ENCODE measurements at places on chromosomes 11 and 22.

GRCh38 chr11:124898711-124899110, 1.0 kb upstream of the ROBO4 start:
- DNase-seq: peak; percentile 86

GRCh38 chr11:17275400-17276235, 921 bp upstream of the NUCB2 start:
- DNase-seq: no peak

DNA sequence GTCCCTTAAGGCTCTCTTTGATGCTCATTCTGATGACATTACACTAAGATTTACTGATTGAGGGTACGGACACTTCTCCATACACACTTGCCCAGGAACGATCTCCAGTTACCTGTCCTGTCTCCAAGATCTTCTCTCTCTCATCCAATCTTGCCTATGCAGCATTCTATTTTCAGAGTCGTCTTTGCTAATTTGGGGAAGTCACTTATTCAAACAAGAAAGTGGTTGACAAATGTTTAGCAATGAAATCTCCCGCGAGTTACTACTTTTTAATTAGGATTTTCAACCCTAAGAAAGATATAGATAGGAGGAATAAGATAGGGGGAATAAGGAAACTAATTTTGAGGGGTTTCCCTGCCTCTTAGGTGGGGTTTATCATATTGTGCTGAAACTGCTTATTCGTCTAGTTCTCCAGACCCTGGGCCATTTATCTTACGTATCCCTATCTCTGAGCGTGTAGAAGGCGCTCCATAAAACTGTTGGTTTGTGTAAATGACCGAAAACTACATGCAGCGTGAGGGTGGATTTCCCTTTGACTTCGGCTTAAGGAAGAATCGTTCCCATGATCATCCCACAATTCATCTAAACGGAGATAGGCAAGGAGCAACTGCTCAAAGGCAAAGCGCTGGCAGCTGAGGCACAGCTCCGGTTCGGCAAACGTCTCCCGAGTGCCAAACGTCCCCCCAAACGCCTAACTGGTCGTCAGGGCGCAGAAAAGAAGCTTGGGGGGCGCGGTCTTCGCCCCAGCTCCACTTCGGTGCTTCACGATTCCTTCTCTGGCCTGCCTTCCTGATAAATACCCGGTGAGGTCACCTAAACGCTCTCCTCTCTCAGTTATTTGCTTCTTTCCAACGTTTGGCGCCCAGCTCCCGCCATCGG, 804 bp downstream of the APIP start:
- no peak for DNase-seq

- no peak for DNase-seq
These were observed 30.9 kb downstream of the DEUP1 start for GRCh38 chr11:93361435-93361834.

- DNase-seq: no peak
These were observed 11.8 kb downstream of the NAP1L4 start for GRCh38 chr11:2980168-2980840.

- no peak for DNase-seq
These were observed 16.0 kb downstream of the CELF1 start for GRCh38 chr11:47536915-47537314.

GRCh38 chr22:21029486-21030025, 2.8 kb downstream of the SLC7A4 start:
- DNase-seq: peak; percentile 23

DNA sequence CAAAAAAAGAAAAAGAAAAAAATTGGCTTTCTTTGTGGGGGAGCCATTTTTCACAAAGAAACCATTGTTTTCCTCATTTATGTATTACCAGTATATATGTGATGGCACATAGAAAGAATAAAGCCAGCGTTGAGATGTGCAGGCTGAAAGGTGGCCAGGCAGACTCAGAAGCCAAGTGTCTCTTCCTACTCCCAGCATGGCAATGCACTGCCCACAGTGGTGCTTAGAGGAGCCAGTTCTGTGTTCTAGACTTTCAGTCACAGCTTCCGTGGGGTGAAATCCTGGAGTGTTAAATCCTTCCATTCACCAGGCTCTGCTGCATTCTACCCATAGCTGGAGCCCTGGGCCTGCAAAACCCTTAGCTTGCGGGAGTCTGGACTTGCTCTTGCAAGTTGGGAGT, 18.9 kb downstream of the SNAP29 start:
- no peak for DNase-seq

DNA sequence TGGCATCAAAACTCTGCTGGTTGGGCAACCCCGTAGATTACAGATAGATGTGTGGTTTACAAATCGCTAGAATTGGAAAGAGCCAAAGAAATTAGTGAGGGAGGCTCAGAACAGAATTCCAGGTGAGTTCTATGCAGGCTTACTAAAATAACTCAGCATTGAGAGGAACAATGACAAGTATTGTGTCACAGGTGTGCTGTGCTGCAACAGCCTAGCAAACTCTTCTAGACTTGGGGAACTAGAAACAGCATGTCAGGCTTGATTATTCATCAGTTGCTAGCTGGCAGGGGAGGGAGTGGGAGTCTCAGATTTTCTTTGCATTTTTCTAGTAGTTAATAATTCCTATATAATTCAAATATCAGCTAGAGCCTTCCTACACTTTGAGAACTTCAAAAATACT, 26.3 kb upstream of the RASD2 start:
- DNase-seq: no peak

DNA sequence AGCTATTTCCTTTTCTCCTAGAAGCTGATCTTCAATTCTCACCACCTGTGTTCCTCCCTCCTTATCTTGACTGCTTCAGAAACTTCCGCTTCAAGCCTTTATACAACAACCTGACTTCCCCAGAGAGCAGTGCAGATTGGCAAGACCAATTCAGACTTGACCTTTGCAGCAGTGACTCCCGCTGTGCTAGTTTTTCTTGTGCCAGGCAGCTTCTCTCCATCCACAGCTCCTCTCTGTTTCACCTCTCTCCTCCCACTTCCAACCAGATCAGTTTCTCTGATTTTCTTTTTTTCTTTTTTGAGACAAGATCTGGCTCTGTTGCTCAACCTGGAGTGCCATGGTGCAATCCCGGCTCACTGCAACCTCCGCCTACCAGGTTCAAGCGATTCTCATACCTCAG, 74.3 kb downstream of the GRAMD1B start:
- DNase-seq: no peak

DNA sequence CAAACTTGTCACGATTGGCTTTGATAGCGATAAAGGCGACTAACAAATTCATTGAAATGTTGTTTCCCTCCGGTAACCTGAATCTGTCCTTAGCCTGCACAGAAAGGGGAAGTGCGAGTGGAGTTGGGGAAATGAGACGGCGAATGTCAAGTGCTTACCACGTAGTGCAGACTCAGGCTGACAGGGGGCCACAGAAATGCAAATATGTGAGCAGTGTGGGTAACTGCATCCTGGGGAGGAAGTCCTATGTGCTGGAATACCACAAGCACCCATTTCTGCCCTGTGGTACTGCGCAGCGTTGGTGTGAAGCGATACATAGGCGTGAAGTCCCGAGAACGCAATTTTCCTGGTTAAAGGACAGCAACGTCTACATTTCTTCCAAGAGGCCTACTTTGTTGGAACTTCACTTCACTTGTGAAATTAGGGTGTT, 869 bp upstream of the EIF4ENIF1 start:
- peak; percentile 74 for DNase-seq

DNA sequence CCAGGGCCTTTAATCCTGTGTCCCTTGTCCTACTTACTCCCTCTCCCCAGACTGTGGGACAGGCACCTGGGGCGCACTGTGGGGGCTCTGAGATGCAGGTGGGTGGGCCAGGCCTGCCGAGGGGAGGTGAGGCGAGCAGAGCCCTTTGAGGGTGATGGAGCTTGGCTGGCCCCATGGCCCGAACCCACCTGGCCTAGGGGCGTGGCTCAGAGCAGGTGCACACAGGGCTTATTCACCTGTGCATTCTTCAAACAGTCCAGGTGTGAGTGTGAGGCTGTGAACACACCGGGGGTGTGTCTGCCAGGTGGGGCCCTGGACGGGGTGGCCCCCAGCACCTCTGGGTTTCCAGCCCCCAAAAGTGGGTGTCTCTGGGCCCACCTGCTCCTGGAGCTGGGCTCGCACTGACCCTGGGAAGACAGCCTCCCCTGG, 9.0 kb upstream of the MUC5AC start:
- no peak for DNase-seq

GRCh38 chr22:46521994-46522393, 15.4 kb downstream of the CELSR1 start:
- no peak for DNase-seq

- DNase-seq: no peak
These were observed 166.0 kb upstream of the RASSF10 start for GRCh38 chr11:12842933-12843636.

GRCh38 chr22:37658133-37659065, at the start of gene PDXP:
Gene PDXP (plus strand): TSS chr22:37658723. CDS start chr22:37658783, 60 bp downstream.
- peak; percentile 99 for DNase-seq

GRCh38 chr11:11028017-11028692, 170.3 kb upstream of the ZBED5 start:
- DNase-seq: peak; percentile 83

DNA sequence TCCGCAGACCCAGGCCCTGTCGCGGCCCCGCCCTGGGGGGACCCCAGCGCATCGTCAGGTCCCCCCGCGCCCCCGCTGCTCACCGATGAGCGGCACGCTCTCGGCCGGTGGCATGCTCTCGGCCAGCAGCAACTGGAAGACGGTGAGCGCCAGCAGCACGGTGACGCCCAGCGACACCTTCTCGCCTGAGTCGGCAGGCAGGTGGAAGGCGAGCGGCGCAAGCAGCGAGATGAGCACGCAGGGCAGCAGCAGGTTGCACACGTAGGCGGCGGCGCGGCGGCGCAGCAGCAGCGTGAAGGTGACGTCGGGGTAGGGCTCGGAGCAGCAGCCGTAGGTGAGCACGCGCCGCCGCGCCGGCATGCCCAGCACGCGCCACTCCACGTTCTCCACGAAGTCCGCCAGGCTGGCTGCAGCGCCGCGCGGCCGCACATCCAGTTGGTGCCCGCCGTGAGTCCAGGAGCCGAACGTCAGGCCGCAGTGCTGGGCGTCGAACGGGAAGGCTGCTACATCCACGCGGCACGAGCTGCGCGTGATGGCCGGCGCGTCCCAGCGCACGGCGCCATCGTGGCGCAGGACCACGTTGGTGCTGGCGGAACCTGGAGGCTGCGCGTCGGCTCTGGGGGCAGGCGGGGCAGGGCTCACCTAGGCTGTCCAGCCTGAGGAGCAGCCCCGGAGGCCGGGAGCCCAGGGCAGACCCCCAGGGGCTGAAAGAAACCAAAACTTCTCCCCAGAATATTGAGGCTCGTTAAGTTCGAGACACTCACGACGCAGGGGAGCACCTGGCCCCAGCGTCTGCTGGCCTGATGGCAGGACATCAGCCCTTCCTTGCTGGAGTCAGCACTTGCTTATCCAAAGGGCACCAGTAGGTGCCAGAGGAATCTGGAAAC, 3.8 kb downstream of the CHRNA10 start:
- DNase-seq: no peak

DNA sequence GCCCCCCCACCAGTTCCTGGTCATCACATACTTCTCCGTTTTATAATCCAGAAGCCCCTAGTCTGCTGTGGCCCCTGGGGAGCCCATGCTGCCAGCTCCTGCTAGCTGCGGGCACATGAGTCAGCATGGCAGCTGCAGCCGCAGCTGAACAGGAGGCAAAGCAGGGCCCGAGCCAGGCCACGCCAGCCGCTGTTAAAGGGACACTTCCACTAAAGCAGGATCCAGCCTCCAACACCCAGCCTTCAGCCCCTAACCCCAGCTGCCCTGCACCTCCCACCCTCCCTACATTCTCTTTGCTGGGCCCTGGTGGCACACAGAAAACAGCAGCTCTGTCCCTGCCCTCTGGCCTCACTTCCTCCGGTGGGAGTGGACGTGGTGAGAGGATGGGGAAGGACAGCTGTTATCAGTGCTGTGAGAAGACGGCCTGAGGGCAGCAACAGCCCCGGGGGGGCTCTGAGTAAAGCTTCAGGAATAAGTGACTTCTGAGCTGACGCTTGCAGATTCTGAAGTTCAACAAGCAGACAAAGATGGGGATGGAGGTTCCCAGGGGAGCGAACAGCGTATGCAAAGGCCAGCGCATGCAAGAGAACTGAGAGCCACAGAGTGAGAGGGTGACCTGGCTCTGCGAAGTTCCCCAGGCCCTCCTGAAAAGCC, 688 bp upstream of the LRRC74B start:
- peak; percentile 66 for DNase-seq

- no peak for DNase-seq
These were observed 154.3 kb downstream of the NXPE2 start for GRCh38 chr11:114832532-114833125.

- DNase-seq: no peak
These were observed 107.3 kb upstream of the LUZP2 start for GRCh38 chr11:24389575-24389974.

- DNase-seq: peak; percentile 84
These were observed 112.6 kb downstream of the ST3GAL4 start for GRCh38 chr11:126468102-126468521.

- no peak for DNase-seq
These were observed 372.1 kb downstream of the FAT3 start for GRCh38 chr11:92596596-92597317.

- DNase-seq: no peak
These were observed 20.7 kb downstream of the PLEKHA7 start for GRCh38 chr11:16993495-16993894.

DNA sequence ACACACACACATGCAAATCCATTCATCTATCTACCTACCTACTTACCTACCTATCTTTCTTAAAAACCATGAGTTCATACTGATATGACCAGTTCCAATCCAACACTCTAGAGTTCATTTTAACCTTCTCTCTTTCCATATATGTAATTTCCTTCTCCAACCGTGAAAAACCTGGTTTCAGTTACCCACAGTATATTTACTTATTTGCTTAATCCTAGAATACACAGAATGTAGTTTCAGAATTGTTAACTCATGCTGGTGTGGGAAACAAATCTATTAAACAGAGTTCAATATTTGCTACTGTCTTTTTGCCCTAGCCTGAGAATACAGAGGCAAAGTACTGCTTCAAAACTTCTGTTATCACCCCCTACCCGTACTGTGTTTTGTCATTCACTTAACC, 101.3 kb downstream of the RRM1 start:
- DNase-seq: no peak

GRCh38 chr22:21103633-21104032, 57.9 kb downstream of the LRRC74B start:
- no peak for DNase-seq

DNA sequence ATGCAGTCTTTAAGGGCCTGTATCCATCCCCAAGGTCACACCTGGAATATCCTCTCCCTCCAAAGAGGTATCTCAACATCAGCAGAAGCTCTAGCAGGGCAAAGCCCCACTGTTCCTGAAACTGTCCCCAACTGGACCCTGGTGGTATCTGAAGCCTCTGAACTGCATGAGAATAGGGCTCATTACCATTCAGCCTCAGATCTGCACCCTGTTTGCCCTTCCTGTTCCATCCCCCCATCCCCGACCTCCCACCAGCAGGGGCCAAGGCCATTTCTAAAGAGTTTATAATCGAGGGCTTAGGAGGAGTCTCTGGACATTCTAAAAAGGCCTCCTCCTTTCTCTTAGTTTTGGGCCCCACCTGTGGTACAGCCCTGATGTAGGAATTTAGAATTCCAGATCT, 74.0 kb upstream of the THY1 start:
- no peak for DNase-seq

DNA sequence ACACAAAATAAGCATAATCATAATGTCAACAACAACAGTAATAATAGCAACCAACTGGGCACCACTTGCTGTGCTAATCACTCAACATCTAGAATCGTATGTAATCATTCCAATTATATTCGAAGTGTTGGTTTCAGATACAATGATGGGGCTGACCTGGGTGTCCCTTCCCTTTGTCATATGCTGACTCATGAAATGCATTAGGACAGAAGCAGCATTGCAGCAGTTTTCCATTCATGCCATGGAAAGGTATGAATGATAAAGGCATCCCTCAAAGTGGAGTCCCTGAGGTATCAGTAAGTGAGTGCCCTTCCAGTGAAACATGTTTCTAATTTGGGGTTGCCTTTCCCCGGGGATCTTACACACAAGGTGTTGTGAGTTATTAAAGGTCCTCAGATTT, 46.3 kb upstream of the ANO3 start:
- DNase-seq: no peak
